DMS79 (cell line): ENCODE measurements at places on chromosomes 16 and 17.

GRCh38 chr17:12622726-12623125 is 43.0 kb upstream of the MYOCD start:
- no peak for DNase-seq

DNA sequence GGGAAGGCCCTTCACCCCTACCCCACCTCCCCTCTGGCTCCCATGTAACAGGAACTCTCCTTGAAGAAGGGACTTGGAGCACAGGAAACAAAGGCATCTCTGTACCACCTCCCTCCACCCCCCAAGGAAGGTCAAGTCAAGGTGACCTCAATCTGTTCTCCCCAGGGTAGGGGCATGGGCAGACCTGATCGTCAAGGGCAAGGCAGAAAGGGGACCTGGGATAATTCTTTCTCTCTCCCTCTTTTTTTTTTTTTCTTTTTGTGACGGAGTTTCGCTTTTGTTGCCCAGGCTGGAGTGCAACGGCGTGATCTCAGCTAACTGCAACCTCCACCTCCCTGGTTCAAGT is 4.3 kb upstream of the STAT5A start:
- no peak for DNase-seq

DNA sequence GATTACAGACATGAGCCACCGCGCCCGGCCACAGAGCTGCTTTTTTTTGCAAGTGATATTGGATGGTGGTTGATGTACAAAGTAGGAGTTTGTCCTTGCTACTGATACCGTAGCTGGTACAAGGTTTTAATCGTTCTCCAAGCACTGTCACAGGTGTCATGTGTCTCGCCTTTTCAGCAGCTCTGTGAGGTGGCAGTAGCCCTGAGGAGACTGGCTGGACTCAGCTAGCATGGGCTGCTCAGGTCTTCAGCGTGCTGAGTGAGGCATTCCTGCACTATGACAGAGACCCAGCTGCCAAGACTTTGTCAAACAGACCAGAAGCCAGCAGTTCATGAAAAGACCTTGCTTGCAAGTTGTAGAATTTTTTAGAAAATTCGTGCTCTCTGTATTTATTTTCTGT is 7.2 kb downstream of the WWOX start:
- no peak for DNase-seq

- no peak for DNase-seq
These were observed 19.9 kb downstream of the COX10 start for GRCh38 chr17:14089179-14089578.

GRCh38 chr17:60817192-60817591 is 139.5 kb downstream of the BCAS3 start:
- DNase-seq: no peak
